NCI-H187 treated with DMSO at 0.1 percent for 48 hours (cell line): ENCODE measurements at places on chromosomes 12 and 14.

DNA sequence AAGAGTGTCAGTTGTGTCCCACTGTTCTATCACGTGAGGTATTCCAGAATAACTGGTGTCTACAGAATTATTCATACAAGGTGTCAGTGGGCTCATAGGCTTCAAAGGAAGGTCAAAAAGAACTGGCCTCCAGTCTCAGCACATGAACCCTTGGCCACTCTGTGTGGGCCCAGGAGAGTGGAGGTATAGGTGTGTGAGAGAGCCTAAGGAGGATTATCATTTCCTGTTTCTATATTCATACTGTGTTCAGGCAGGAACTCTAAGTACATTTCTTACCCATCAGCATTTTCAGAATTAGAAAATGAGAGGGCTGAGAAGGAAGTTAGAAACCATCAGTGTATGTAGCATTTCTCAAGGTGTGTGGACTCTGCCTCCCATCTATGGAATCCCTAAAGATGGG, 87.0 kb downstream of the BTG1 start:
- DNase-seq = no peak

DNA sequence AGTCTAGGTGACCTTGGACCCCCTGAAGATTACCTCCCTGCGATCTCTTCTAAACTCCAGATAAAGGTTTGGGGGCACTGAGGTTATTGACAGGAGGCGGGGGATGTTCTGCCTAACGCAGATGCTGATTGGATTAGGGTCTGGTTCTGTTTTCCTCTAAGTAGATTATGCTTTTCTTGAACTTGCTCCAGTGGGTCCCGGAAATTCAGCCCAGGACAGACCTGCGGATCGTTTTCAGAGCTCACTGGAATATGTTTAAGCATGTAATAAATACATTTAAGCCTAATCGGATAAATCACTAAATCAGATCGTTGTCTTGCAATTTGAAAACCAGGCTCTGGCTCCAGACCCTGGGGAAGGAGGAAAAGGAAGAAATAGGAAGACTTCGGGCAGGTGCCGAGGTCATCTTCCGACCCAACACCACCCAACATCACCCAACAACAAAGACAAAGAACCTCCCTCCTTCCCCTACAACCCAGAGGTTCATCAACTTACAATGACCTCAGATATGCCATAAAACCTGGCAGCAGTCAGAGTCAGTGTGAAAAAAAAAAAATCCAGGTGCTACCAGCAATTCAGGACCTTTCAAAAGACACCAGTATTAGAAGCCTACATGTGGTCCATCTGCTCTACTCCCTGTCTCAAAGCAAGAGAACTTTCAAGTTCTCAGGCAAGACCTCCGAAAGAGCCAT, 148.4 kb downstream of the KSR2 start:
- no peak for DNase-seq

DNA sequence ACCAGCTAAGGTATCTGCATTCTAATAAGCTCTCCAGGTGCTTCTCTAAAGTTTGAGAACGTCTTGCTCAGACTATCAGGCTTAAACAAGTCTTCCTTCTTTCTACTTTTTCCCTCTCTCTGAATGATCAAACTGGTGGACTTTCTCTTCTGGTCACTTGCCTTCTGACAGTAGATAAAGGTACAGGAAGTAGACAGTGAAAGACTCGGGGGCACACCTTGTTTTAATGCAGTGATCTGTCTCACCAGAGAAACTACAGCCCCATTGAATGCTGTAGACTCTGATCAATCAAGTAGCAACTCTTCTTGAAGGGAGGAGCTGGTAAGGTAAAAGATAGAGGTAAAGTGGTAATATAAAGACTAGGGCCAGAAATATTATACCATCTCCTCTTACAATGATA, 48.1 kb upstream of the ATXN7L3B start:
- no peak for DNase-seq

DNA sequence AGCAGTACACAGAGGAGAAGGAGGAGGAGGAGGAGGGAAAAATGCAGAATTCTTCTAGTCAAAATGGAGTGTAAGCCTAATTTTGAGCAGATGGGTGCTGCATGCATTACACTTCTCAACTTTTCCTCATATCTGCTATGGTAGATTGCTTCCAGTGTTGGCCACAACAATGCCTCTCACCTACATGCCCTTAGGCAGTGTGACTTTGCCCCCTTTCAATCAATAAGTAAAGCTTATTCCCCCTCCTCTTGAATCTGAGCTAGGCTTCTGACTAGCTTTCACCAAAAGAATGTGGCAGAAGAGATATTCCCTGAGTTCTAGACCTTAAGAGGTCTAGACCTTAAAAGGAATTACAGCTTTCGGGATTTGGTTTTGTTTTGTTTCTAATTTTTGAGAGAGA, 3.2 kb upstream of the METTL3 start:
- DNase-seq = no peak

DNA sequence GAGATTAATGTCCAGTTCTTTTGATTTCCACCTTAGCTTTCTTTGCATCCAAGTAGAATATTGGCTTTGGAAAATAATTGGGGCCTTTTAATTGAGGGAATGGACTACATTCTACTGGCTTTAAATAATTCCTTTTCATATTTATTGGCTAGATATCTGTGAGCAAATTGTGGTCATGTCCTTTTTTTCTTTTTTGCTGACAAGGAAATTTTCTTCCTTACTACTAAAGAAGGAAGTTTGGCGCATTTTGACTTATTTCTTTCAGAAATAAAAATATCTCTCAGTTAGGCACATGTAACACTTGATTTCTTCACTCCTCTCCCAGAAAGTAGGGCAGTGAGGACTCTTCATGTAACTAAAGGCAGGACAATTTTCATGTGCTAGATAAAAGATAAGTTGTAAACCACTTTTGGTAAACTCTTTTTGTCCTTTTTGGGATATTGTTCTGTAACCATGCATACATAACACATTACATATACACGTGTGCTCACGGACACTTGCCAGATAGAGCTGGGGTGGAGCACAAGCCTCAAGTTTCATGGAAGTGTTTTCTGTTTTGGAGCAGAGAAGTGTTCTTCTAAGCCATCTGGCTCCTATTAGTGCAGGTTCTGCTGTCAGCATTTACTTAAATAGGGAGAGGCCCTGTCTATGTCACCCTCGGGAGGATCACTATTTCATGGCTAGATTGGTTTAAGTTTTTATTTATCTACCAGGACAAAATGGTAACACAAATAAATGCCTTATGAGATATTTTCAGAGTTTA, 85.1 kb upstream of the LRIG3 start:
- no peak for DNase-seq

GRCh38 chr12:49336645-49337584, at the start of gene C1QL4:
Gene C1QL4, minus strand, starts transcription at chr12:49337188. Its CDS starts 711 bp downstream, at chr12:49336477.
- DNase-seq = peak; percentile 58

DNA sequence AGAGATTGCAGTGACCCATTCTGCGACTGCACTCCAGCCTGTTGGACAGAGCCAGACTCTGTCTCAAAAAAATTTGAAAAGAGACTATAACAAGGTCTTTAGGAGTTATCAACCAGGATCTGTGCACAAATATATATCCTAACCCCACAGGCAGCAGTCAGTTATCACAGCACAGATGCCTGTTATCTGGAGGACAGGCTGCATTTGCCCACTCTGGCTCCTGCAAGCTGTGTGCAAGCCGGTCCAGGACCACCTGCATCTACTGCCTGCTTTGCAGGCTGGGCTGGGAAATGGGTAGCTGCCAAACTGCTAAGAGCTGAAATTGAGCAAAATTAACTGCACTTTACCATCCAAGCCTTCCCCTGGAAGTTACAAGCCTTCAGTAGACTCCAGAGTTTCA, 21.4 kb upstream of the RCOR1 start:
- DNase-seq = no peak

DNA sequence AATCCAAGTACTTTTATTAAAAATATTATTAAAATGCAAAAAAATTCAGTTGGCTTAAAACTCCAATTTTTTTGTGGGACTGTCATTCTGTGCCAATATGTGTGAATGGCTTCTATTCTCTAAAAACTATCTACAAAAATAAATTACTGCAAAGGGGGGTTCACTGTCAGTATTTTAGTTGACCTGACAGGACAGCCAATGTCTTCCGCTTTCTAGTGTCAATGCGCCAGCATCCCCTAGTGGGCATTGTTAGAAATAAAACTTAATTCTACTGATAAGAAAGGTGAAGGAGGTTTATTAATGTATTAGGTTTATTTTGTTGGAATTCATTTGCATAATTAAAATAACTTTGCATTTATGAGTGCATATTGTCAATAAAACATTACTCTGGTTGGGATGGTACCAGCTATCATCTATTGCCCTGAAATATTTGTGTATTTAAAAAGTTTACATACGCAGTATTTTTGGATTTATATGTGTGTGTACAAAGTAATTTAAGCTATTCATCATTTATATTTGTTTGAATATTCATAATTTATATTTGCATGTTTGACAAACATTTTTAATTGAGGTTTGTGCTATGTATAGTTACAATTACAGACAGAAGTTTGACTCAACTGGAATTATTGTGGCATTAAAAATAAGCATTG, 527.2 kb downstream of the FLRT2 start:
- no peak for DNase-seq

DNA sequence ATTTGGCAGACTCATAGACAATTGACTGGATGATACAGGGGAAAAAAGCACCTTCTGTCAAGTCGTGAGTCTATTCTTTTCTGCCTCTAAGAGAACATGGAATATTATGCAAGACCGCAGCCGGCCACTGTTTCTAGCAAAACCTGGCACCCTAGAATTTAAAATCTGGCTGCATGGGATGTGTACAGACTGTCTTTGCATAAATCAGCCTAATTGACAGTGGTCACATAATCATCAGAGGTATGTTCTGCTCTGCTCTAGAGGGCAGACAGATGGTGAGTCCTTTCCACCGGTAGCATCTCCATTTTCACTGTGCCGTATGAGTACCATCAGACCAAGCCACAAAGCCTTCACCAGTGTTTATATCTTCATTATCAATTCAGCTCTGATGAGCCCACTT, 80.6 kb downstream of the KCNK10 start:
- no peak for DNase-seq

DNA sequence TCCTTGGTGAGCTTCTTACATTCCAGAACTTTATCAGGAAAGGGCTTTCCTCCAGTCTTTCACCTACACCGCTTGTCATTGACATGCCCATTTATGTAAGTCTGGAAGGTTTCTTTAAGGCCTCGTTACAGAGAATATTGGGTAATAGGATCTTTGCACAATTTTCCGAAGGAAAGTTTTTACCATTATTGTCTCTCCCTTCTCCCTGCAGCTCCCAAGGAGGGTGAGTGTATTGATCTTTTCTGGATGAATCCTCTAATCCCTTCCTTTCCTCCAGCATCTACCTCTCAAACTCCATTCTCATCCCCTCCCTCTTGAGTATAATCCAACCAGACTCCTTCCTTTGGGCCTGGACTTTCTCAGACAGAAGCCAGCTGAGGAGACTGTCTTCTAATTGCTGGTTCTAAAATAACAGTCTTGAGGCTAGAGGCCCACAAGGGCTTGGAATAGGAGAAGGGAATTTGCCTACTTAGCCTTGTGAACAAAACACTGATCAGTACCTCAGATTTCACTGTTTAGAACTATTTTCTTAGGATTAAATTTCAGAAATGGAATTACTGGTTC, 21.8 kb downstream of the WNK1 start:
- no peak for DNase-seq
